ENCODE measurements at places on chromosomes 16 and 17.
A peak's percentile ranks its signal among the peaks of the same experiment; 100 is the strongest.

GRCh38 chr16:2428784-2429033 is 538 bp upstream of the CCNF start:
- DNase-seq: no peak

DNA sequence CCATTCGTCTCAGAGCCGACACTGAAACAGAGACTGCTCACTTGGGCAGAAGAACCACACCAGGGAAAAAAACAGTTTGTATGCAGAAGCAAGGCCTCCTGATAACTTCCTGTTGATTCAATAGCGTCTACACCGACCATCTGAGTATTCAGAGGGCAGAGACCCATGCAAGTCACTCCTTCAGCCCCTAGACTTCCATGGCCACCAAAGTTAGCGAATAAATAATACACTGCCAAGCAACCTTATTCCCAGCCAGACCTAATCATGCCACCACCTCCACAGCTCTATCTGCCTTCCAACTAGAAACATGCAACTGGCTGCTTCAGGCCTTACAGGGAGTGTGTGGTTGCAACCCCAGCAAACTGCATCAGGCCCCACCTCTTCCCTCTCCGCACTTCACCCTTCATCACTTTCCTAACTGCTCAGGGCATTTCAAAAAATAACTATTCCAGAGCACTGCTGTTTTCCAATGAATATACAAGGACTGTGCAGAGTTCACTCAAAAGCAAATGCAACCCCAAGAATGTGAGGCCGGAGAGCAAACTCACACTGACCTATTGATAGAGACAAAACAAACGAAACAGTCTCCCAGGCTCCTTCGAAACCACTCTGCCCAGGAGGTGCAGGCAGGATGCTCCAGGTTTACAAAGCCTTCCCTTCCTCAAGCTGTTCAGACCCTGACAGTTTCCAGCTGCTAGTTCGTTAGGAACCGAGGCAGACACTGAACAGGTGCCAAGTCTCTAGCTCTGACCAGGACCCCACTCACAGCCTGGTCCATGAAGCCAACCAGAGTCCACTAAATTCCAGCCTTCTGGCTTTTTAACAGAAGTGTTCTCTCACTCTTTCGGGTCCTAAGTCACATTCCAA is 3.6 kb downstream of the USP7 start:
- DNase-seq: no peak

- no peak for DNase-seq
Observed at GRCh38 chr16:4505356-4506147, 29.4 kb downstream of the HMOX2 start.

- DNase-seq: no peak
Observed at GRCh38 chr17:80026359-80027042, 9.2 kb downstream of the TBC1D16 start.

- no peak for DNase-seq
Observed at GRCh38 chr17:19706791-19707727, 9.3 kb downstream of the SLC47A2 start.

- no peak for DNase-seq
Observed at GRCh38 chr16:30722443-30722842, 23.5 kb downstream of the SRCAP start.

GRCh38 chr16:3454093-3454492 is 10.6 kb downstream of the NAA60 start:
- DNase-seq: no peak

GRCh38 chr17:33647956-33648355 is 354.9 kb upstream of the ASIC2 start:
- DNase-seq: peak; percentile 35

- DNase-seq: no peak
Observed at GRCh38 chr16:11024333-11025053, 80.1 kb downstream of the CLEC16A start.

- peak; percentile 75 for DNase-seq
Observed at GRCh38 chr17:43406676-43407645, 8.2 kb downstream of the ARL4D start.

DNA sequence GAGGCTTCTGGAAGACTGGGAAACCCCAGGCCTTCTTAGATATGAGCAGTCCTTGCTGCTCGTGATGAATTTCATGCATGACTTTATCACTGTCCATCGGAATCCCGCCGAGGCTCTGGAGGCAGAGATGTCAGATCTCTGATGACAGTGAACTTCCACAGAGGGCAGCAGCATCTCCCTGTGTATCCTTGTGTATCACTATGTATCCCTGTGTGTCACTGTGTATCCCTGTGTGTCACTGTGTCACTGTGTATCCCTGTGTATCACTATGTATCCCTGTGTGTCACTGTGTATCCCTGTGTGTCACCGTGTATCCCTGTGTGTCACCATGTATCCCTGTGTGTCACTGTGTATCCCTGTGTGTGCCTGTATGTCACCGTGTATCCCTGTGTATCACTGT is 160.2 kb upstream of the CHMP6 start:
- DNase-seq: no peak

DNA sequence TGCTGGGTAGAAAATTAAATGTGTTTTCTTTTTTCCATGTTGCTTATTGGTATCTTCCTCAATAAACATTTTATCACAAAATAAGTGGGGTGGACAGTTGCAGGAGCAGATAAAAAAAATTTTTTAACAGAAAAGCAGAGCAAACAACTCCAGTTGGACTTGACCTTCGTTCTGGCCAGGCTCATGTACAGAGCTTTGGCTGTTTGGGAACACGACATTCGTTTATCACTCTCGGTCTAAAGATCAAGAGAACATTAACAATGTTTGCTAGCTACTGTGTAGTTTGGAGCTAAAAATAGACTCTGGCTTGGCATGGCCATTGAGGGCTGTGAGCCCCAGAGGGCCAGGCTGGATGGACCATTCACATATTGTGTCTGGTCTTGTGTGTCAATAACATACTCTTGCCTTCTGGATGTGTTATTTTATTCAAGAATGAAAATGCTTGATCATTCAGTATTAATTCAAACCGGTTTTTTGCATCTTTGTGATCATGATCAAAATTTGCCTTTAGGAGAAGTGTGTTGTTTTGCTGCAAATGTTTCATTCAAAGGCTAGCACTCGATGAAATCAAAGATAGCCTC is 56.6 kb downstream of the TMEM186 start:
- DNase-seq: no peak

GRCh38 chr16:90008708-90009145 is 10.5 kb downstream of the DBNDD1 start:
- no peak for DNase-seq

GRCh38 chr17:5672815-5673430 is 88.6 kb upstream of the NLRP1 start:
- DNase-seq: no peak

DNA sequence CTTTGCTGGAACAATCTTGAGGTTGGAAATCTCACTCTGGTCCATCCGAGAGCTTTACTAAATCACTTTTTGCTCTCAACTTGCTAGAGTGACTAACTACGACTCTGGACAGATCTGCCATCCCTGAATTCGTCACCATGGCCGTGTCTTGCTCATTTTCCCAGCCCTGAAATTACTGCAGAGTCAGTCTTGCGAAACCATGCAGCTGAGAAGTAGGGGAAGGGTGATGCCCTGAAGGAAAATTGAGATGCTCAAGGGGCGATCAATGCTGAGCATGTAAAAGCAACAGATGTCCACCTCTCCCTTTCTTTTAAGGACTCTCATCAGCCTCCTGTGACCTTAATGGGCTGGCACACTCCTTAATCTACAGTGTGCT is 18.8 kb downstream of the PCTP start:
- DNase-seq: no peak

DNA sequence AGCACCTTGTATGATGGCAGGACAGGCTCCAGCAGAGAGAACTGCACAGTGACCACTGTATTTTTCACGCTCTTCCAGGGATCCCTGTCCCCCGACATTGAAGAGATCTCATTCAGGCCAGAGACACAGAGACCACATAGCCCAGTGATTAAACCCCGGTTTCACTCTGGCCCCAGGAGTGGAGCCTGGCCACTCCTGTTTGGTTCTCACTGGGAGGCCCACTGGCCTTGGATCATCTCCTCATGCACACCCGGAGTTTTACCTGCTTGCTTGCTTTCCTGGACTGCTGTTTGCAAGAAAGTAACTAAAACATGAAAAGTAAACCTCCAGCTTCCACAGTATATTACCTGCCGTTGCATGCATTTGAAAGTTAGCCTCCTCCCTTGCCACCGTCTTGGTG is 13.2 kb upstream of the CLEC18C start:
- no peak for DNase-seq

- DNase-seq: no peak
Observed at GRCh38 chr16:87562201-87562600, 40.1 kb upstream of the JPH3 start.

- DNase-seq: peak; percentile 12
Observed at GRCh38 chr17:63675607-63676546, 24.0 kb downstream of the LIMD2 start.

DNA sequence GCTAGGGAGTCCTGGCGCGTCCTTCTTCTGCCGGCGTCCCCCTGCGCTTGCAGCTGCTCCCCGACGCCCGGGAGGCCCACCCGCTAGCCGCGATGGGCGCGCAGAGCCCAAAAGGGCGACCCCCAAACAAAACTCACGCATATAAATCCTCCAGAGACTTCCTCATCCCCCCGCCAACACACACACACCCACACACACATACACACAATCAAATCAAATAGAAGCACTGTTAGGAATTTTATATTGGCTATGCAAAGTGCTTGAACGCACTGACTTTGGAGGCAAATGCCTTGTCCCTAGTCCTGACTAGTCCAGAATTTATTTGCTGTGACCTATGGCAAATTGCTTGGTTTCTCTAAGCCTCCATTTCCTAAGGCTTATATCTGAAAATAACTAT is 23.8 kb upstream of the CRYM start:
- no peak for DNase-seq

DNA sequence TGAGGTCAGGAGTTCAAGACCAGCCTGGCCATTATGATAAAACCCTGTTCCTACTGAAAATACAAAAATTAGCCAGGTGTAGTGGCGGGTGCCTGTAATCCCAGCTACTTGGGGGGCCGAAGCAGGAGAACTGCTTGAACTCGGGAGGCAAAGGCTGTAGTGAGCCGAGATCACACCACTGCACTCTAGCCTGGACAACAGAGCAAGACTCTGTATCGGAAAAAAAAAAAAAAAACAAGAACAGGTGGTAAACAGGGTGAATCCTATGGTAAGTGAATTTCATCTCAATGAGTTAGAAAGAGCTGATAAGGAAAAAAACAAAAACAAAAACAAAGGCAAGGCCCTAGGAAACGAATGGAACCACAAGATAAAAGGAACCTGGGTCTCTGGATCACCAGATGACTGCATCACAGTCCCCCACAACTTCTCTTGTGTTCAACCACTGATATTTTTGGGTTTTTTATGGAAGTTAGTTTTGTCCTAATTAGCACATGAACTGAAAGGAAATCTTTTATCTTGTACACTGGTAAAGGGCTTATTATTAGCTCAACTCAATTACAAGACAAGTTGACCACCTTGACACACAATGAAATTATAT is 21.0 kb downstream of the GLG1 start:
- DNase-seq: no peak

DNA sequence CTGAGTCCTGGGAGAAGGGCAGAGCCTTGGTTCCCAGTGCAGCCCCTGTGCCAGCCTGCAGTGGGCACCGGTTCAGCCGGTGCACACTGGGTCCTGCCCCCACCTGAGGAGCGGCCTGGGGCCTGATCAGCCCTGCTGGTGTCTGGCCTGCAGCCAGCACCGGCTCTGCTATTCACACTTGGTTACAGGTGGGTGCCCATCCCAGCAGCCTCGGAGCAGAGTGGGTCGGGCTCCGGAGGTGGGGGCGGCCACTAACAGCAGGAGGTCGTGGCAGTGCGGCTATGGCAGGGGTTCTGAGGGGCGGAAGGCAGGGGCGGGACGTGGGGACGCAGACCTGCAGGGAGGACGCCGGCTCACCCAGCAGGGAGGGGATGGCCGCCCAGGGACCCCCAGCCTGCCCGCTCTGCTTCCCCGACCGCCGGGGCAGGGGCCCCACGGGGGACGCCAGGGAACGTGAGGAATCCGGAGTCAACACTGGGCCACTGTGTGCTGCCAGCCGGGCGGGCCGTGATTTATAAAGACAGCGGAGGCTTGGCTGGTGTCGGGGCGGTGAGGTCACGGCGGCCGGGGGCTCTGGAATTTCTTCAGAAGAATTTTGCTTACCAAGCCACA is 20.3 kb downstream of the METRNL start:
- no peak for DNase-seq

DNA sequence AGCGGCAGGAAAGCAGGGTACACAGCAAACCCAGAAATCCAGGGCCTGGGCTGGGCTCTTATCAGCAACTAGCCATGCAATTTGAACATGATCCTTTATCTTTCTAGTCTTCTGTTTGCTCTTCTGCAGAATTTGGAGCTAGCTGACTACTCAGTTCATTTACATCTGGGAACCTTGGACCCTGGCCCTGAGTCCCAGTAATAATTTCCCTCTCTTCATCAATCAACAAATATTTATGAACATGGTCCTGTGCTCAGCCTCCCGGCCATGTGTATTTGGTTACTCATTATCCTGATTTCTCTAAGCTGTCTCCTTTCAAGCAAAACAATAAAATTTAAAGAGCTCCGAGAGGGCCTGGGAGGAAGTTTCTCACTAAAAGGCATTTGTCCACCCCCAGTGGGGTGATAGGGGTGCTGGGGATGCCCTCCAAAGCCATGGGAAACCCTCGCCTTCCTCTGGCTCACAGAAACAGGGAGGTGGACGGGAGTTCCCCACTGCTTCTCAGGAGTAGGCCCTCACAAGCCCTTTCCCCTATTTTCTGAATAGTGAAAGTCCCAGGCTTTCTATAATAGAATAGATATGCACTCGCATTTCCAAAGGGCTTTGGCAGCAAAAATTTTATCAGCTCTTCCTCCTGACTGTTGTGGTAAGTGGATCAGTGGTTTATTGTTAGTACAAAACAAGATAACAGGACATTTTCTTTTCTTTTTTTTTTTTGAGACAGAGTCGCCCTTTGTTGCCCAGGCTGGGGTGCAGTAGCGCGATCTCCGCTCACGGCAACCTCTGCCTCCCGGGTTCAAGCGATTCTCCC is 6.9 kb upstream of the WDR59 start:
- DNase-seq: no peak

GRCh38 chr16:4832698-4833343 is 14.3 kb downstream of the GLYR1 start:
- no peak for DNase-seq

- DNase-seq: no peak
Observed at GRCh38 chr16:66920299-66920590, 1.6 kb upstream of the CDH16 start.

- DNase-seq: no peak
Observed at GRCh38 chr16:30967795-30968194, 10.2 kb downstream of the SETD1A start.
